ENCODE measurements at places on chromosomes 16 and 17.

DNA sequence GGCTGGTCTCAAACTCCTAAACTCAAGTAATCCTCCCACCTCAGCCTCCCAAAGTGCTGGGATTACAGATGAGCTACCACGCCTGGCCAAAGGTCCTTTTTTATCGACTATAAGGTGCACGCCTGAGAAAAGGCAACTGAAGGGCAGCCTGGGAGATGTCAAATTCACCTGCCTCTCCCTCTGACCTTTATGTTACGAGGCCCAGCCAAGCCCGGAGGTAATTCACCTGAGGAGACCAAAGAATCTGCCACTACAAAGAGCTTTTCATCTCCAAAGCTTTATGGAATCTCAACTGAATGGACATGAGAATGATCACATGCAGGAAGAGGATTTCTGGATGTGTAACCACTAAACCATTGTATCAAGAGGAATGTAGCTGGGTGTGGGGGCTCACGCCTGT lies 37.2 kb downstream of the LYRM1 start:
- no peak for DNase-seq

DNA sequence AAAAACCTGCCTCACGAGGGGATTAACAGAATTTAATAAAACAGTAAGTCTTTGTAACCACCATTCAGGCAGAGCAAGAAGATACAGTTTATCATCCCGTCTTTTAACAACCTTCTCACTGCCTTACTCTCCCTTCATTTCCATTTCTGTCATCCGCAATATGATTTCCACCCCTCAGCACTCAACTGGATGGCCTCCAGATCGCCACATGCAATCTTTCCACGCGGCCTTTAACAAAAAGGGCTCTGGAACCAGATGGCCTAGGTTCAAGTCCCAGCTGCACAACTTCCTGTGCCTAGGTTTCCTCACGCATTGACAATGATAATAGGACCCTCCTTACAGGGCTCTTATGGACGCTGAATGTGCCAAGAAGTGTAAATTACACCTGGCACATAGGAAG lies 103.6 kb downstream of the GAS7 start:
- DNase-seq, result no peak

DNA sequence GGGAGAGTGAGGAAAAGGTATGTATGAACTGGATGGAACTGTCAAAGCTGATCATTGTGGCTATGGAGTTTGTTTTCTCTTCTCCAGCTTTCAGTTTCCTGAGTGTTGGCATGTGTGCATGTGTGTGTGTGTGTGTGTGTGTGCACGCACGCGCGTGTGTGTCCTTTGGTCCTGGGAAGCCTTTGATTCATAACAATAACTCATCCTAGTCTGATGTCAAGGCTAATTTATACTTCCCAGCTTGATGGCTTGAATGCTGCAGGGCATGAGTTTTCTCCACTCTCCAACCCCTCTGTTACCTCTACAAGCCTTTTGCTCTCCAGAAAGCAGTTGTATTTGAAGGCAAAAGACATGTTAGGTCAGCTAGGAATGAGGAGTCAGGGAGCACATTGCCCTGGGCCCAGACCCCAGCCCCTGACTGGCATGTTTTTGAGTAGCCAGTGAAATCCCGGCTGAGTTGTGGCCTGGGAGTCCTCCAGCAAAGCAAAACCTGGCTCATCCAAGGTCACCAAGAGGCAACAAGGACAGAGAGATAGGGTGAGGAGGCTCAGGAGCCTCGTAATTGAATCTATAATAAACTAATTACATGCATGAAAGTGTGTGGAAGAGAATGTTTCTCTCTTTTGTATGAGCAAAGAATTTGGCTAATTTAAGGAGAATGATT lies 8.9 kb upstream of the CDC42EP4 start:
- no peak for DNase-seq

DNA sequence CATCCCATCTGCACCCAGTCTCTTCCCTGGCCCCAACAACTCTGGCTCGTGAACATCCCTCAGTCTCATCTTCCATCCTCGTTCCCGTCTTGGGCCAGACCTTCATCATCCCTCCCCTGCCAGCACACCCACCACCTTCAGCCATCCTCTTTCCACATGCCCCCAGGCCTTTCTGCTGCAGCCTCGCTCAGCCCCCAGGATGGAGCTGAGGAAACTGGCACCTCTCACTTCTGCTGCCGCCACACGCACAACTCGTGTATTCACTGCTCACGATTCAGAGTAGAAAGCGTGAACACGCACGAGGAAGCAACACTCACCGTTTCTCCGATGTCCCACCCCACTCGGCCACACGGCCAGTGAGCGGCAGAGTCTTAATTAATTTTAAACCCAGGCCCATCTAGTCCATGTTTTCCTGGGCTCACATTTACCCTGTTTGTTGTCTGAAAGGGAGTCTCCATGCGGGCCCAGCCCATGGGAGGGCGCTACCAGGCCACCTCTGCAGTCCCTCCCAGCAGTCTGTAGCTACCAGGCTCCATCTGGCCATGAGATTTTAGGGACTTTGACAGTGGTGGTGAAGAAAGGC lies 12.5 kb downstream of the C16orf90 start:
- no peak for DNase-seq

- no peak for DNase-seq
These were observed 45.9 kb upstream of the KIFC3 start for GRCh38 chr16:57848181-57848580.

DNA sequence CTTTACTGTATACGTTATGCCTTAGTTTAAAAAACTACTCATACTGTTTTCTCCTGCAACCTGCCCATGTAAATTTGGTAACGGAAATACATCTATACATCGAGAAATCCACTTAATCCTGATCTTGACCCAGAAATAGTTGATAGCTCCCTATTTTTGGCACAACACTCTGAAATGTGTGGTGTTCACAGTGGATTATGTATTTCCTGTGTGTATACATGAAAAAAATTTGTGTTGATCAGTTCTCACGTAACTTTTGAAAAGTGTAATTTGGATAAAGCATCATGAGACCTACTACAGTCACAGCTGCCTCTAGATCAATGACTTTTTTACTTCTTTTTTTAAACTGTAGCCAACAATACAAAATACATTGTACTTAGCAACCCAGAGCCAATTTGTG lies 90.7 kb downstream of the VMP1 start:
- DNase-seq, result no peak

- DNase-seq, result peak; percentile 35
These were observed 61.8 kb downstream of the DNAH3 start for GRCh38 chr16:21088646-21089538.

- DNase-seq, result no peak
These were observed 6.6 kb downstream of the COA3 start for GRCh38 chr17:42791948-42792347.

DNA sequence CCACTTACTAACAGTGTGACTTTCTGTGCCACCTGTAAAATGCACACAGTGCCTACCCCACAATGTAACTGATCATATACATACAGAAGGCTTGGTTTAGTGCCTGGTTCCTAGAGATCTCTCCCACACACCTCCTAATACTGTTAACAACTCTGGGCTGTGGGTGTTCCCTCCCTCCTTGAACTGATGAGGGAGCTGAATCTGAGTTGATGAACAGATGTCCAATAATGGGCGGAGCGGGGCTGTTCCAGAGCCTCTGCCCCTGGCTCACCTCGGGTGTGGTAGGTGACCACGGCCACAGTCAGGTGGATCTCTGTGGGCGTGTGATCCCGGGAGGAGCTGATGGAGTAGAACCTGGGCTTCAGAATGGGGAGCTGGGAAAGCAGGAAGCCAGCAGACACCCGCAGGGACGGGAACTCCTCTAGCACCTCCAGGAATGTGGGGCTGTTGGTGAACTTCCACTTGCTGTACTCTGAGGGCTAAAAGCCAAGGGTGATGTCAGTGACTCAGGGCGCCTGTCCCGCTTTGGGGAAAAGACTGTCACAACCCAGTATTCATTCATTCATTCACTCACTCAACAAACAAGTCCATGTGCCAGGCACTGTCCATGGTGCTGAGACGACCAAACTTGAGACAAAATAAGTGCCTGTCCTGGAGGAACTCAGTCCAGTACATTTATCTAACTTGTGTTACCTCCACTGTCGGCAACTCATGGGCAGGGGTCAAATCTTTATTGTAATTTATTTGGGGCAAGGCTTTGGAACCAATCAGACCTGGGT lies 37.6 kb downstream of the NOS2 start:
- no peak for DNase-seq

- DNase-seq, result no peak
These were observed 6.8 kb upstream of the KRT12 start for GRCh38 chr17:40873801-40874200.

- no peak for DNase-seq
These were observed 456.6 kb upstream of the DYNLRB2 start for GRCh38 chr16:80084163-80084562.

- no peak for DNase-seq
These were observed 77.4 kb downstream of the SPECC1 start for GRCh38 chr17:20086416-20087076.

GRCh38 chr16:48385253-48386150 lies at the start of gene SIAH1:
Gene SIAH1, minus strand, starts transcription at chr16:48385413. Its CDS starts 22,985 bp downstream, at chr16:48362428.
- DNase-seq, result peak; percentile 91

DNA sequence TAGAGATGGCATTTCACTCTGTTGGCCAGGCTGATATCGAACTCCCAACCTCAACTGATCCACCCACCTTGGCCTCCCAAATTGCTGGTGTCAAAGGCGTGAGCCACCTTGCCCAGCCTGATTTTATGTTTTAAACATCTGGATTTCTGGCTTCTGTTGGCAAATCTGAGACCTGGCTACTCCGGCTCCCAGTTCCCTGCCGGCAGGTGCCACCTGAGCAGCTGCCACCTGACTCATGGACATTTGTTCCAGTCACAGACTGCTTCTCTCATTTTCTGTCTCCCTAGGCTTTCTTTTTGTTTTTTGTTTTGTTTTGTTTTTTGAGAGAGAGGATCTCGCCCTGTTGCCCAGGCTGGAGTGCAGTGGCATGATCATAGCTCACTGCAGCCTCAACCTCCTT lies 9.6 kb downstream of the PMM2 start:
- DNase-seq, result no peak

- DNase-seq, result no peak
These were observed 89.7 kb downstream of the SEC14L1 start for GRCh38 chr17:77230436-77230830.

DNA sequence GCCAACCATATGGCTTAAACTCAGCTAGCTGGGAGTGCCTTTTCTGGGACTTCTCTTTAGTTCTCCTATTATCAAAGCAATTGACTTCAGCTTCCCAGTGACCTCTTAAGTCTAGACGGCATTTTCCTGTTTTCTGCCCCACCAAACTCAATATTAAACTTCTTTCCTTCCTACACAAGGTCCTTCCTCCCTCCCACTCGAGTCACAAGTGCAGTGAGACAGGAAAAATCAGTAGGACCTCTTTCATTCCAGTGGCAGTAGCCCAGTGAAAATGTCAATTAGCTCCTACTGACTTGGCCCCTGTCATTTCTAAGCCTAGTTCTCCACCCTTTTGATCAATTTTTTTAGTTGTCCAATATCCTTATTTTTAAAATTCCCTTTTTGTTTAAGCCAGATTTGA lies 9.6 kb upstream of the NACA2 start:
- DNase-seq, result no peak

- no peak for DNase-seq
These were observed 668 bp upstream of the UNK start for GRCh38 chr17:75783803-75784472.

DNA sequence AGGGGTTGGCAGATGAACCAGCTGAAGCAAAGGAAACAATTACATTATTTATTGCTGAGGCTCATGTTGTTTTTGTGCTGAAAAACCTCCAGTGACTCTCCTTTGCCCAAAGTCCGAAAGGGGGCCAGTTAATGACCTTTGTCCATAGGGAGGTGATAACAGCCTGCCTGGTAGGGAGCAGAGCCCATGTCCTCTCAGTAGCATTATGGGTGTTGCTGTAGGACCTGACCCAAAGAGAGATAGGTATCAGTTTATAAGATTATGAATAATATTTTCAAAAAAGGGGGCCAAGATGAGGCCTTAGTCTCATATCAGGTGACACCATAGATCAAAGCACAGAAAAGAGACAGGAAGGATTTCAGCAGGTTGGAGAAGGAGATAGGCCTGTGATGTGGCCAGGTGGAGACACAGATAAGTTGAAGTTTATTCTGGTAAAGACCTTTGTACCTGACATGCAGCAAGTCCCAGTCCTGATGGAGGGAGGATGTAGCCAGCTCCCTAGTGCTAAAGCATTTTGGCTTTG lies 55.1 kb downstream of the CENPV start:
- no peak for DNase-seq

DNA sequence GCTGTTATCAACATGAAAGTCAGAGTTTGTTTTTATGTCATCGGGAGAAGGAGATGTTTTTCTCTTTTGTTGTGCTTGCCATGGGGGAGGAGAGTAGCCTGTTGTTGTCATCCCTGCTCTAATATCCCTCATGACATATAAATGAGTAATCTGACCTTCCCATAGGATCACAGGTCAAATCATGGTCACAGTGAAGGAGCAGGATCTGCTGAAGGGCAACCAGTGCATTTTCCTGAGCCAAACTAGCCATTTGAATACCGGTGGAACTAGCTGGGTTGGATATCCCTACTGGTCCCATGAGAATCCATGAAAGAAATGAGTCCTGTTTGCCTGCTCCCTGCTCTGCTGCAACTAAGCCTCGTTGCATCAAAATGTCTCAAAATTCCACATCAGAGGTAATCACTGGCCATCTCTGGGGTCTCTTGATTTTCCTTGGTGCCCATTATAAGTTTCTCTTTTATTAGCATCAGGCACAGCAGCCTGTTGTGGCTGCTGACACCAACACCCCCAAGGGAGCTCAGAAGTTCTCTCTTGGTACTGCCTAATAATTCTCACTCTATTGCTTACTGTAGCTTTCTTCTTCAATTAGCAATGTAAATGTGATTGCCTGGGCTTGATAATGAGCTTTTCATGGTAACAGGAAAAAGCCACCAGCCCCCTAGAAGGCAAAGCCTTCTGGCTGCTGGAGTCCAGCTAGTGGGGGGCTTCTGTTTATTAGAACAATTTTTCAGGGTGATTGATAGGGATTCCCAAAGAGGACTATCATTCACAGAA lies 211.4 kb upstream of the ERCC4 start:
- DNase-seq, result no peak

DNA sequence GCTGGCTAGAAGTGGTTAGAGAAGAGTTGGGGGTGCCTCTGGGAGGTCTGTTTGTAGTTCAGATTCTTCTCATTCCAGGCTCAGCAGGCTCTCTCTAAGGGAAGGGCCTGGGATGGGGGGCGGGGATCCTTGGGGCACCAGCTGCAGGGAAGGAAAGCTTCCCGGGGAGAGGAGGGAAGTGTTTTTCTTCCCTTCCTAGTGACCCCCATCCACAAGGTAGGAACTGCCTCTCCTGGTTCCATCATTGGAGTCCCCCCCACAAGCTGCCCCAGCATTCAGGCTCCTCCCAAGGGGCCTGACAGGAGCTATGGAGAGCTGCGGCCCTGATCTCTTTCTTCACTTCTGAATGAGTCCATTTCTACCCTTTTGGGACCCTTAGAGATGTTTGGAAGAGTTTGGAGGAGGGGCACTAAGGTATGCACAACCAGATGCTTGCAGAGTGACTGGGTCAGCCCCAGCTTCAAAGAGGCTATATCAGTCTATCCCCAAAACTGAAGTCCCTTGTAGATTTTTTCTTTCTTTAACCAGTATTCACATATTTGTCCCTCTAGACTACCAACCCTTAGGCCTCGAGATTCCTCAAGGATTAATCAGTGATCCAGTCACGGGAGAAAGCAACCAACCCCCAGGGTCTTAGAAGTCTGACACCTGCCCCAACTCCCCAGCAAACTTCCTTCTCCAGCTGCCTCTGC lies 13.9 kb upstream of the FZD2 start:
- DNase-seq, result no peak

Measured in dorsolateral prefrontal cortex (tissue), 122 donors.